ENCODE measurements at places on chromosomes 7 and 10.

GRCh38 chr7:148589640-148590039 lies 926 bp upstream of the C7orf33 start:
- no peak for DNase-seq

- no peak for DNase-seq
Measured at GRCh38 chr10:72277340-72277995, 3.7 kb downstream of the DDIT4 start.

GRCh38 chr10:57898231-57898630 lies 369.5 kb downstream of the IPMK start:
- DNase-seq, result no peak

GRCh38 chr7:12640299-12641096 lies 46.9 kb upstream of the ARL4A start:
- no peak for DNase-seq

- no peak for DNase-seq
Measured at GRCh38 chr7:98234429-98235147, 17.4 kb downstream of the TECPR1 start.

Measured in activated gamma-delta T cell treated with Interleukin-2 at 50 U/mL for 16 hours (primary cell).